ENCODE measurements at places on chromosomes 1 and 21.

DNA sequence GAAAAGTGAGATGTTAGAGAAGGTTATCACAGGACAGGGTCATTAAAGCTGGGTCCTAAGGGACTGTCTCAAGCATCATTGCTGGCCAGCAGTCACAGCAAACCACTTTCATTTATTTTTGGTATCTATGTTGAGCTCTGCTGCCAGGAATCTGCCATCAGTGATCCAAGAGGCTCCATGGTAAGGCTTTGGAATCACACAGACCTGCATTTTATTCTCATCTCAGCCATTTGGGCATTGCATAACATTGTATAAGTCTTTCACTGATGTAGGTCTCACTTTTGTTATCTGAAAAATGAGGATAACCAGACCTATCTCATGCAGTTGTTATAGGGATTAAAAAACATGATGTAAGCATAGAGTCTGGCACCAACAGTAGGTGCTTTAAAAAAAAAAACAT lies 77.5 kb downstream of the OMA1 start:
- no peak for DNase-seq

GRCh38 chr1:53025034-53025768 lies 36.8 kb upstream of the PODN start:
- no peak for DNase-seq

GRCh38 chr1:185375583-185375982 lies 58.5 kb upstream of the IVNS1ABP start:
- no peak for DNase-seq

DNA sequence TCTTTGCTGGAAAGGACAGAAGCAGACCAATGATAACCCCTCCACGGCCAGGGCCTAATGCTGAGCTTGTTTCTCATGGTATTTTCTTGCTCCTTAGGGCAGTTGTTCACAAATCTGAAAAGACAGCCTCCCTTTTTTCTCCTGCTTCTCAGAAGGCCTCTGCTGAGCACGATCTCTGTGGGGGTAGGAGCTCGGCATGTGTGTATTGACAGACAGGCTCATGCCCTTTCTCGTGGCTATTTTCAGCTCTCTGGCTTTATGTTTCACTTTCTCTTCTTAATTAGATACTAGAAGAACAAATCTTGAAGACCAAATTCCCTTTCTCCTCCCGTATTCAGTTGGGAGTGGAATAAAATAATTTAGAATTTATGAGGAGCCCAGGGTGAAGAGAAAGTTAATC lies 768 bp upstream of the RIIAD1 start:
- no peak for DNase-seq

DNA sequence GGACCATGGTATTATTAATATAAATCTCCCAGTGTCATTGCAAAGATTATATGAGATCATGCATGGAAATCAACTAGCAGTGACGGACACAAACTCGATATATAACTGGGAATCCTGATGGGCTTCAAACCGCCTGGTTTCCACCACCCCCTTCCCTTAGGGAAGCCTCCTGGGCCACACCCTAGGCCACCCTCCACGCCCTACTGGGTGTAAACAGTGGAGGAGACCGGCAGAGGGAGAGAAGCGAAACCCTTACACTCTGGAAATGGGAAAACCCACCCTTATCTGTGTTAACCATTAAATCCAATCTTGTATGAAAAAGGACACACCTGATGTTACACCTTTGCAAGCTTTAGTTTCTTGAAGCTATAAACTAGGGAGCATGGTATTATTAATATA lies 595 bp upstream of the ZNHIT6 start:
- no peak for DNase-seq

GRCh38 chr1:94753171-94753972 lies 66.8 kb upstream of the SLC44A3 start:
- no peak for DNase-seq

DNA sequence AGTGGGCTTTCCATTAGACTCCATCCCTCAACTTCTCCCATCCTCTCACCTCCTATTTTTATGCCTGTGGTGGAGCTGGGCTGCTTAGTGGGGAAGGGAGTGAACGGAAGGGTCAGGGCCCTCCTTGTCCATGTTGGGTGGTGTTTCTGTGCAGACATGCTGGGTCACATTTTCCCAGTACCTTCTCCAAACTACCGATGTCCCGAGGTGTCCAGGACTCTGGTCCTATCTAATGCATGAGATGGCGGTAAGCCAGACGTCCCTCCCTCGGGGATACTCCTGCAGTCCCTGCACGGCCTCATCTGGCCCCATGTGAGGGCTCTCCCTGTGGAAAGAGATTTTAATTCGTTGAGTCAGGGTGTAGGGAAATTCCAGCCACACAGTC lies 61.0 kb downstream of the OBSCN start:
- DNase-seq, result no peak

- DNase-seq, result no peak
These were observed 63.3 kb upstream of the PTGFR start for GRCh38 chr1:78427506-78427905.

GRCh38 chr21:44455524-44456213 lies 359 bp downstream of the LRRC3 start:
- DNase-seq, result no peak

DNA sequence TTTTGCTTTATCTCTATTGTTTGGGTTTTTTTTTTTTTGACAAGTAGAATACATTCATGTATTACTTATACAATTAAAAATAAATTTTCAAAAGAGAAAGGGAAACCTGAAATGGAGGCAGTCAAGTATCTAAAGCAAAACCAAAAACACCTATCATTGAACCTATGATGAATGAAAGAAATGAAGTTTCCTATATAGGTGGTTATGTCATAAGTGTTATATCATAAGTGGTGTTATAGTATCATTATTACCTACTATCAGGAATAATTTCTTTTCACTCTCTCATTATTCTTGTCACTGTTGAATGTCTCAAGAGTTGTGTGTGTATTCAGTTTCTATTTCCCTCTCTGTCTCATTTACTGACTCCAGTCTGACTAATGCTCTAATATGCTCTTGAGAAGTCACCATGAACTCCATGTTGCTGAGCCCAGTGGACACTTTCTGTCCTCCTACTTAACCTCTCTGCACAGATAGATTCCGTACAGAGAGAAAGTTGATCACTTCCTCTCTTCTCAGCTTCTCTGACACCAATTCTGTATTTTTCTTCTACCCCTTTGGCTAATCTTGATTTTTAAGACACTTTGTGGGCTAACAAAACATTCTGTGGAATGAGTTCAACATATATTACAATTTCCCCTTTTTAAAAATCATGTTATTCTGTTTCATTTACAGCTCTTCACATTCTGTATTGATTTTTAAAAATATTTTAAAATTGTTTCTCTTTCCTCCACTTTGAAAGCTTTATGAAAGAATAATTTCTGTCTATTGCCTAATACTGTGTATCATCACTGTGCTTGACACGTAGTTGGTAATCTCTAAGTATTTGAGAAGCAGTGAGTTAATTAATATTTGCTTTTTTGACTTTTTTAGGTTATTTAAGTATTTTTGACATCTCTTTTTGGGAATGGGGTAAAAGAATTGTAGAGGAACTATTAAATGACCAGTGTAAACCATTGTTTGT lies 50.1 kb downstream of the RASAL2 start:
- no peak for DNase-seq

GRCh38 chr1:39348278-39348677 lies 143.2 kb upstream of the BMP8A start:
- DNase-seq, result peak; percentile 50

DNA sequence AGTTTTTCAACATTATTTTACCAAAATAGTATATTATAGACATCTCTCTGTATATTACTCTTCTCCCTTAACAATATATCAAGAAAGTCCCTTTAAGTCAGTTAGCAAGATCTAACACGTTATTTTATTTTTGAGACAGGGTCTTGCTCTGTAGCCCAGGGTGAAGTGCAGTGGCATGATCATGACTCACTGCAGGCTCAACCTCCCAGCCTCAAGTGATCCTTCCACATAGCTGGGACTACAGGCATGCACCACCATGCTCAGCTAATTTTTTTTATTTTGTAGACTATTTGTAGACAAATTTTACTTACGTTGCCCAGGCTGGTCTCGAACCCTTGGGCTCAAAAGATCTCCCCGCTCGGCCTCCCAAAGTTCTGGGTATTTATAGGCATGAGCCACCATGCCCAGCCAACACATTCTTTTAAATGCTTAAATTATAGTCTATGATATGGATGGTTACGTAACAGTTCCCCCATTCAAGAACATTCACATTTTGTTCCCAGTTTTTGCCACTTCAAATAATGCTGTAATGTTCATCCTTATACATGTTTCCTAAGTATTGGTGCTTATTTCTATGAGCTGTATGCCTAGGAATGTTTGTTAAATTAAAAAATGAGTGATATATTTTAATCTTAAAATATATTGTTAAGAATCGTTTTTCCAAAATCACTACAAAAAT lies 70.4 kb downstream of the TUT4 start:
- no peak for DNase-seq

DNA sequence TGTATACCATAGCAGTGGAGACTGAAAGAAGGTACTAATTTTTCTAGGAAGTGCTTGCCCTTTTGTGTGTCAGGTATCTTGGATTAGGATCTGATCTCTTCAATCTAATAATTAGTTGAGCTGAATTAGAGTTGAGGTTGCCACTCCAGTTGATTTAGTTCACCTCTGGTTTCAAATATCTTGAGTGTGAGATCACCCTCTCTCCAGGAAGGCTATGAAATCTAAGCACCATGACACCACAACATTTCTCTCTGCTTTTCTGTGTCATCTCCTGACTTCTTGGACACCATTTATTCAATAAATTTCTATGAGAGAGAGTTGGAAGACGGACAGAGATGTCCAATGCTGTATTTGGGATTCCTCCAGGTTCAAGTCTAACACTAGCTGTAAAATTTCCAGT lies 212.8 kb downstream of the DYRK1A start:
- DNase-seq, result no peak

GRCh38 chr1:55650444-55650843 lies 435.3 kb upstream of the USP24 start:
- DNase-seq, result no peak

GRCh38 chr1:175197531-175197930 lies 5.0 kb upstream of the KIAA0040 start:
- no peak for DNase-seq

DNA sequence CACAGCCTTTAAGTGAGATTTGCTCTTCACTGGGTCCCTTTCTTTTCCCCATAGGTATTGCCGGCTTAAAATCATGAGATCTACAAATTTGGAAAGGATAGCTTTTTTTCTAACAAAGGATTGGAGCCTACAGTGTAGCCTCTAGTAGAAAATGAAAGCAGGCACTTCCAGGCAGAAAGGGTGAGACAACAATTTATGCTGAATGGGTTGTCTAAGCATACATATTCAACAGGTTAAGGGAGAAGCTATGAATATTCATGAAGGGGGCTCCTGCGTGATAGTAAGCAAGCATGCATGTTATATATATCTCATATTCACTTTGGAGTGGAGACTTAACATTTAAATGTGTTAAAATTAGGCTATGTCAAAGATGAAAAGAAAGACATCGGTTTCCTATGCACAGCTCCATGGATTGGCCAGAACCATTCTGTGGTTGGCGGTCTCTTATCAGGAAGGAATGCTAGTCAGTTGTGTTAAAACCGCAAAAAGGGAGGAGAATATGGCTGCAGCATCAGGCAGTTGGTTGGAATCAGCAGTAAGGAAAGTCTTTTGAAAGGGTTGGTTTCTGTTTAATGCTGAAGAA lies 66.0 kb downstream of the VCAM1 start:
- DNase-seq, result no peak

DNA sequence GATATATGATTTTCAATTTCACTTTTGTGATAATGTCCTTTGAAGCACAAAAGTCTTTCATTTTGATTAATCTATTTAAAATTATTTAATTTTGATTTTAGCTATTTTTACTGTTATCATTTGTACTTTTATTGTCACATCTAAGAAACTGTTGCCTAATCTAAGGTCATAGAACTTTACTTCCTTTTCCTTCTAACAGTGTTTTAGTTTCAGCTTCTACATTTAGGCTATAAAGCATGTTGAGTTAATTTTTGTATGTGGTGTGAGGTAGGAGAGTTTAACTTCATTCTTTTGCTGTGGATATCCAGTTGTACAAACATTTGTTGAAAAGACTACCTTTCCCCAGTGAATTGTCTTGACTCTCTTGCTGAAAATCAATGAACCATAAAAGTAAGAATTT lies 204.5 kb downstream of the TM2D1 start:
- no peak for DNase-seq

GRCh38 chr1:51549901-51550300 lies 30.8 kb upstream of the EPS15 start:
- no peak for DNase-seq

- no peak for DNase-seq
These were observed 1.8 kb downstream of the ZNF669 start for GRCh38 chr1:247102381-247102780.

- DNase-seq, result peak; percentile 93
These were observed at the start of gene KPNA6 for GRCh38 chr1:32107742-32108661. KPNA6 (plus strand) TSS chr1:32108056; CDS start chr1:32108131, 75 bp downstream.

GRCh38 chr1:245041058-245041698 lies 113.6 kb upstream of the KIF26B start:
- no peak for DNase-seq

- DNase-seq, result no peak
These were observed 28.5 kb downstream of the PALMD start for GRCh38 chr1:99674115-99675064.

GRCh38 chr1:156814571-156815260 lies 1.9 kb downstream of the SH2D2A start:
- DNase-seq, result no peak

- no peak for DNase-seq
These were observed 9.3 kb downstream of the RGS1 start for GRCh38 chr1:192584866-192585265.

- DNase-seq, result peak; percentile 1
These were observed 169.0 kb upstream of the AJAP1 start for GRCh38 chr1:4485398-4485797.

DNA sequence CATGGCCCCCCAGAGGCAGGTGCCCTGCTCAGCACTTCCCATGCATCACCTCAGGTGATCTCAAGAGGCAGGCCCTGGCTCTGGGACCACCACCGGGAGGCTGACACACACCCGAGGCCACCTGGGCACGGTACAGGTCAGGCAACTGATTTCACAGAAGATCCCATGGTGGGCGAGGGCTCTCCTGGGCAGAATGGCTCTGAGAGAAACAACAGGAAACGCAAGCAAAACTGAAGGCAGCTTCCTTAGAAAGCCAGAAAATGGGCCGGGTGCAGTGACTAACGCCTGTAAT lies 11.4 kb upstream of the SKI start:
- no peak for DNase-seq

DNA sequence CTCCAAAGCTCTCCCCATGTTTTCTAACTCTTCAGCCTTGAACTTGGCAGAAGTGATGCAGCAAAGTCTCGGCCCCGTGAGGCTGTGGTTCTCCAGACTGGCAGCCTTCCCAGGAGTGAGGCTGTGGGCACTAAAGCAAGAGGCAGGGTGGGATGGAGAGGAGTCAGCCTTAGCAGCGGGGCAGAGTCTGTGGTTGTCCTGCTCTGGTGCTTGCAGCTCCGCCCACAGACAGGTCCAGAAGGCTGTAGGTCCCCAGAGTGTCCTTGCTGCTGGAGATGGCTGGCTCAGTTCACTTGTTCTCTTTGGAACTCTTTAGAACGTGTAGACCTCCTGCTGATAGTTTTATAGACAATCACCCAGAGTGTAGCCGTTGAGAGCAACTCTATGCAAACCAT lies 142.6 kb downstream of the AJAP1 start:
- no peak for DNase-seq

All from COR-L47 (cell line).